ENCODE measurements at places on chromosomes 7 and 10.

GRCh38 chr7:111650456-111650999 is 88.2 kb upstream of the IMMP2L start:
- no peak for DNase-seq

- no peak for DNase-seq
Observed at GRCh38 chr10:14247377-14248116, 83.2 kb downstream of the FRMD4A start.

DNA sequence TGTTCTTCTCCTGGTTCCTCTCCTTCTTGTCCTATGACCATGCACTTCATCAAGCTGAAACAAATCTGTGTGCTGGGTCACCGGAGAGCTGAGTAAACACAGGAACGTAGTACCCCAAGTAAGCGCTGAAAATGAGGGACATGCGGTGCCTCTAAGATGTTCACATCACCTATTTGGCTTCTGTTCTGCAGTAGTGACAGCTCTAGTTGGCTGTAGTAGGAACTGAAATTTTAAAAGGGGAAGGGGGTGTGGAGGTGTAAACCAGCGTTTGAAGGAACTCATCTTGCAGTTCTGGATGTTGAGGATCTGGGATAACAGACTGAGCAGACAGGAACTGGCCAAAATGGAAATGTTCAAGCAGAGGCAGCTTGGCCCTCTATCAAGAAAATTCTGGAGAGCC is 85.2 kb downstream of the WNT2 start:
- DNase-seq = no peak

- no peak for DNase-seq
Observed at GRCh38 chr7:68576366-68576765, 1021.9 kb upstream of the AUTS2 start.

GRCh38 chr7:101598422-101598985 is 30.6 kb downstream of the MYL10 start:
- DNase-seq = no peak

GRCh38 chr7:139741789-139742344 is 35.9 kb downstream of the HIPK2 start:
- DNase-seq = no peak
